ENCODE measurements at places on chromosomes 3 and 15.
A peak's percentile ranks its signal among the peaks of the same experiment; 100 is the strongest.

- DNase-seq, result no peak
Observed at GRCh38 chr3:13318626-13319470, 101.3 kb downstream of the NUP210 start.

DNA sequence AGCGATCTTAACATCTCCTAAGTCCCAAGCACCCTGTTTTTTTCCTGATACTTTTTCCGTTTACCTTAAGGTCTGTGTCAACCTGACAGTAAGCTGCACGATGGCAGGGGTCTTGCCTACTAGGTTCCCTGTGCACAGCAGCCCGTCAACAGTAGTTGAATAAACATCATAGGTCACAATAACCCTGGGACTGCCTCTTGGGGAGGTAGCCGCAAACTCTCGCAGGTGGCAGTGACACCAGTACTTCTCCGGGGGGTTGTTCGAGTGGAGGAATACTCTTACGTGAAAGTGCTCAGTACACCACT lies 365 bp upstream of the PDCD6IP start:
- peak; percentile 5 for DNase-seq

DNA sequence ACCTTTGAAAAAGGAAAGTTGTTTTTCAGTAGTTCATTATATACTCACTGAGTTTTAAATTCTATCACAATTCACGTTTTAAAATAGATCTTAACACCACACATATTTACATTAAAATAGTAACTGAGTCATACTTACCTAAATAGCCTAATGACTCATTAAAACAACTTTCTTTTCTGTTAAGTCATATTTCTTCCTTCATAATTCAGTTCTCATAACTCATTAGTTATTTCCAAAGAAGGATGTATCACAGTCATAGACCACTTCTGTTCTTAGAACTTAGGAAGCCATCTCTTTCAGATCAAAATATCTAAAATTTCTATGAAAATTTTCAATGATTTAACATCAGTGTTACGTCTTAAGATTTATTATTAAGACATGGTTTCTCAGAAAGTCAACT lies 885.9 kb downstream of the FHIT start:
- DNase-seq, result no peak

- DNase-seq, result no peak
Observed at GRCh38 chr3:69612791-69613190, 126.5 kb upstream of the MITF start.

- no peak for DNase-seq
Observed at GRCh38 chr3:55797084-55797483, 310.0 kb upstream of the WNT5A start.

- DNase-seq, result no peak
Observed at GRCh38 chr3:62935793-62936192, 60.6 kb upstream of the CADPS start.

GRCh38 chr3:175969456-175969855 lies 1110.3 kb downstream of the NAALADL2 start:
- no peak for DNase-seq

- DNase-seq, result no peak
Observed at GRCh38 chr3:173614522-173614921, 217.0 kb downstream of the NLGN1 start.

DNA sequence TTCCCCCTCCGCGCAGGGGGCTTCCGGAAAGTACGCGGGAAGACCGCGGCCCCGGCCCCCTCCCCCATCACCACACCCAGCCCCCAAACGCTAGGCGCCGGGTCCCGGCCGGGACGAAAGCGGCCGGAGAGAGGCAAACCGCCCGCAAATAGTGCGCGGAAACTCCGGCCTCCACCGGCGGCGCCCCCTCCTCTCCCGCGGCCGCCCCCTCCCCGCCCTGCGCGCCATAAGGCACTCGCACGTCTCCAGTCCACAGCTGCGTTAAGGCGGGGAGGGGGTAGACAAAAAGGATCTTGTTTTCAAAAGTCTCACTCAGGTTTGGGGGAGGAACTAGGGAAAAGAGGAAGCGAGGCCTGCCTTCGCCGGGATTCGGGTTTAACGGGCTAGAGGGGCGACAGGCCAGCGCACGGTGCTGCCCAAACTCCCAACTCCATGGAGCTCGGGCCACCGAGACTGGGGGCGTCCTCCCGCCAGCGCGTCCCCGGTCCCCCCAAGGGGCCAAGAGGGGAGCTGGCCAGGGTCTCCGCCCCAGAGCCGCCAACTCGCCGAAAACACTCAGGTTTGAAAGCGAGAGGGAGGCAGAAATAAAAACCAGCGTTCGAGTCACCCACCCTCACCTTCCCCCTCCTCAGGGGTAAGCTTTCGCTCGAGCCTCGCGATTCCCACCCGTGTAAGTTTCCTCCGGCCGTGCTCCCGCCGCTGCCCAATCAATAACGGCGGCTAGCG lies 1.8 kb downstream of the ANP32A start:
- DNase-seq, result no peak

GRCh38 chr15:79017953-79018352 lies 72.6 kb downstream of the RASGRF1 start:
- DNase-seq, result no peak

All from activated CD8-positive, alpha-beta memory T cell treated with anti-CD3 and anti-CD28 coated beads for 4 hours (primary cell).